ENCODE measurements at places on chromosomes 6 and 20.

- DNase-seq = no peak
These were observed 104.1 kb downstream of the PRIM2 start for GRCh38 chr6:57421503-57421902.

DNA sequence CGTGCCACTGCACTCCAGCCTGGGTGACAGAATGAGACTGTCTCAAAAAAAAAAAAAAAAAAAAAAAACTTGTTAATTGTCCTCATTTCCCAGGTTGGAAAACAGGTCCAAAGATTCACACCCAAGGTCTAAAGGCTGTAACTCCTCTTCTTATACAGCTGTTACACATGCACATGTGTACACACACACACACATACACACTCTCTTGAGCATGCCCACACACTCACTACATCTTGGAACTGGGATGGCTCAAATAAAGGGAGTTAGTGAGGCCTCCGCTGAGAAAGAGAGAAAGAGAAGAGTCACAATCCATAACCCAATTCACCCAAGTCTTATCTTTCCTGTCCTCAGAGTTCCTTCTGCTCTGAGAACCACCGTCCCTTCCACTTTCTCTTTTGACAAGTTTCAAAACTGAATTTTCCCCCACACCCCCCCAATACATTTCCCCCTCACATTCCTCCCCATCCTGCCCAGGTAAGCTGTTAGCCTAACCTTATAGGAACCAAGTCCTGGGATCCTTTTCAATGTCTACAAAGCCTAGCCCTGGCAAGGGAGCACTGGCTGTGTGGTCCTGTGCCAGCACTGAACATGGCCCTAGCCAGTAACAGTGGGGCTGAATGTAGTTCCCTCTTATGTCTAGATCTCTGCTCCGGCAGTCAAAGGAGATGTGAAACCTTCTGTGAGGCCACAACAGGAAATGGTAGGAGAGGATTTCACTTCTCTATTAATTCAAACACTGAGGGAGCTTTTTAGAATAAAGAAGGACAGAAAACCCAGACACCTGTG lies 3.2 kb upstream of the HLA-DMB start:
- peak; percentile 30 for DNase-seq

- no peak for DNase-seq
These were observed 30.4 kb downstream of the SERPINB9 start for GRCh38 chr6:2872423-2873358.

GRCh38 chr6:149942461-149942829 lies 631 bp downstream of the ULBP2 start:
- no peak for DNase-seq

- DNase-seq = no peak
These were observed 31.4 kb downstream of the COL11A2 start for GRCh38 chr6:33160728-33161344.

- no peak for DNase-seq
These were observed 158.7 kb downstream of the SYNE1 start for GRCh38 chr6:152478377-152479010.

- no peak for DNase-seq
These were observed 25.4 kb upstream of the KCNB1 start for GRCh38 chr20:49507741-49508434.

DNA sequence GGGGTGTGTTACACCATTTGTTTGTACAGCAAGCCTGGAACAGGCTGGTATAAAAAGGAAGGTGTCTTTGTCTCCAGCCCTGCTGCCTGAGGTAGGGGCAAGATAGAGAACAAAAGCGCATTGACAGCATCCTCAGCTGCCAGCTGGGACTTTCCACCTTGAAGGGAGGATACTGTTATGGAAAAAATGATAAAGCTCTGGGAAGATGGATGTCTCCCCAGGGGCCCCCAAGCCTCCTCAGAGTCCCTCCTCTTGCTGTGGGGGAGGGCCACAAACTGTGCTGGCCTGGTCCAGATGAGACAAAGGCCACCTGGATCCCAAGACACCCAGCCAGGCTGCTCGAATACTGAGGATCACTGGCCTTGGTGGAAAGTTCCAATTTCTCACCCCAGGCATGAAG lies 13.0 kb downstream of the REM1 start:
- no peak for DNase-seq

GRCh38 chr6:52671676-52672075 lies 763 bp downstream of the TMEM14A start:
- no peak for DNase-seq

GRCh38 chr6:73515204-73515655 lies 5.6 kb downstream of the EEF1A1 start:
- DNase-seq = peak; percentile 38

GRCh38 chr6:95803889-95804288 lies 211.9 kb upstream of the FUT9 start:
- DNase-seq = no peak

DNA sequence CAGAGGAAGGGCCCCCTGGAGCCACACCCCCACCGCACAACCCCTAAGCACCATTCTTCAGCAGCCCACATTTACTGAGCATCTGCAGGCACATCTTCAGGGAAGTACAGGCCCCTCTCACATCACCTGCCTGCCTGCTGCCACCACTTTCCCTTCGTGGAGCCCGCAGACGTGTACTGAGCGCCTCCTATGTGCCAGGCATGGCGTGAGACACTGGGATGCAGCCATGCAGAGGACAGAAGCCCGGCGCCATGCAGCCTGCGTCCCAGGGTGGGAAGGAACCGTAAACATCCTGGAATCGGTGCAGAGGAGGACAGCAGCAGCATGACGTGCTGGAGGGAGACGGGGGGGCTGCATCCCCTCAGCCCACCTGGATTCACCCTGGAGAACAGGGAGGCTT lies 78.1 kb downstream of the GRM4 start:
- no peak for DNase-seq

DNA sequence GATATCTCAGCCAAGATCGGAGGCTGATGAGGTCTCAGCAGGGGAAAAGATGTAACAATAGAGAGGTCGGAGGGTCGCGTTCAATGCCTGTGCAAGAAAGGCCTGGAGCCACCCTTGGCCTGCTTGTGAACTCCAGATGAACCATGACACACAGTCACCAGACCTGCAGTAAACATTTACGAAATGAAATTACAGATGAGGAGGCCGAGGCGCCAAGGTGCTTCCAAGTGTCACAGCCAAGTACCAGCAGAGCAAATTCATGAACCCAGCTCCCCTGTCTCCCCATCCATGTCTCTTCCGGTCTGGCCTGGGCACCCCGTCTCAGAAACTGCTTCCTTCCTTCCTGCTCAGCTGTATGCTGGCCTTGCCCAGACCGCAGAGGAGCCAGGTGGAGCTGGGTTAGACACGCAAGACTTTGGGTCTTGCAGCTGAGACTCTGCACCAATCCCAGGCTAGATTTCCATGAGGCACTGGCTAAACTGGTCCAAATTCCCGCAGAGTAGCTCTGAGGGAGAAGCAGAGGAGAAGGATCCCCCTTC lies 48.1 kb downstream of the CHMP4B start:
- peak; percentile 13 for DNase-seq

DNA sequence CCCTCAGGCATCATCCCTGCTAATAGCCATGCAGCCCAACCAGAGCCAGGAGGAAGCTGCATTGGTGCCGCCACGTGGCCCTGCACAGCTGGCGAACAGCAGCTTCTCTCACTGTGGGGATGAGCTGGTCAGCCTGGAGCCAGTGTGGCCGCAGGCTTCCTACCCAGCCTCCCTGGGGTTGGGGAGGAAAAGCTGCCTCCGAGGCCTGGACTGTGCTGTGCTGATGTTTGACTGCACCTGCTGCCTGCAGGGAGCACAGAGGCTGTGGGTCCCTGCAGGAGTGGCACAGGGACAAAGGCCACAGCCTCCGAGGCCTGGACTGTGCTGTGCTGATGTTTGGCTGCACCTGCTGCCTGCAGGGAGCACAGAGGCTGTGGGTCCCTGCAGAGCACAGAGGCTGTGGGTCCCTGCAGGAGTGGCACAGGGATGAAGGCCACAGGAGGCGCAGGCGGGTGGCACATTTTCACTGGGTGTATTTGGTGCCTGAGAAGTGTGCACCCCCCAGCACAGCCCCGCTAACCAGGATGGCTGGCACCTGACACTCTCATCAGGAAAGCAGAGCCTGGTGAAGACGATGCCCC lies 83.9 kb downstream of the DLL1 start:
- no peak for DNase-seq

- no peak for DNase-seq
These were observed at the start of gene PHF1 for GRCh38 chr6:33410711-33411631. PHF1 (plus strand) TSS chr6:33411014; CDS start chr6:33412264, 1,250 bp downstream.

DNA sequence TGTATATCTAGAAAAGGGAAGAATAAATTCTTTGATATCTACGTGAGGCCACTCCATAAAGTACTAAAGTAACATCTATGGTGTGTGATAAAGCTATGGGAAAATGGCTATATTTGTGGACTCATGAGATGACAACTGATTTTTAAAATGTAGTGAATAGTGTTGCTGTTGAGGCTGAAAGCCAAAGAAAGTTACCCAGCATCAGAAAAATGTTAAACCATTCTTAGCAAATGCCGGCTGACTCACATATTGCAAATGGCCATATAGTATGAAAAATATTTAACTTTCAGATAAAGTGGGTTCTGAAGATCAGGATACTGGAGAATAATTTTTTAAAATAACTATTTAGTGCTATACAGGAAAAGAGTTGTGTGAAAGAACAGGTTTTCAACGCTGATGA lies 129.9 kb upstream of the GRIK2 start:
- DNase-seq = no peak

GRCh38 chr6:26030716-26031115 lies 56.5 kb upstream of the HFE start:
- no peak for DNase-seq

DNA sequence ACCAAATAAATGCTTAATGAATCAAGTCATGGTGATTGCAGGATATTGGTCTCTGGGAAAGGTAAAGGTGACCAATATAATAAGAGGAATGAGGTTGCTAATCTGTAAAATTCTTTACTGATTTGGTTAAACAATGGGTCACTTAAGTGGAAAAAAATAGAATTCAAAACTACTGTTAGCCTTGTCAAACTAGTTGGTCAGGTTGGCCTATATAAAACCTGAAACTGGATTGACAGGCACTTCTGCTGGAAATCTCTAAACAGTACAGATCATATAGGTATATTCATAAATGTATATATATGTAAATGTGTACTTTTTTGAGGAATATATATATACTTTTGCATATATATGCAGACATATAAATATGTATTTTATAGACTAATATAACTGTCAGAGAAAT lies 19.7 kb downstream of the PLCB4 start:
- no peak for DNase-seq

DNA sequence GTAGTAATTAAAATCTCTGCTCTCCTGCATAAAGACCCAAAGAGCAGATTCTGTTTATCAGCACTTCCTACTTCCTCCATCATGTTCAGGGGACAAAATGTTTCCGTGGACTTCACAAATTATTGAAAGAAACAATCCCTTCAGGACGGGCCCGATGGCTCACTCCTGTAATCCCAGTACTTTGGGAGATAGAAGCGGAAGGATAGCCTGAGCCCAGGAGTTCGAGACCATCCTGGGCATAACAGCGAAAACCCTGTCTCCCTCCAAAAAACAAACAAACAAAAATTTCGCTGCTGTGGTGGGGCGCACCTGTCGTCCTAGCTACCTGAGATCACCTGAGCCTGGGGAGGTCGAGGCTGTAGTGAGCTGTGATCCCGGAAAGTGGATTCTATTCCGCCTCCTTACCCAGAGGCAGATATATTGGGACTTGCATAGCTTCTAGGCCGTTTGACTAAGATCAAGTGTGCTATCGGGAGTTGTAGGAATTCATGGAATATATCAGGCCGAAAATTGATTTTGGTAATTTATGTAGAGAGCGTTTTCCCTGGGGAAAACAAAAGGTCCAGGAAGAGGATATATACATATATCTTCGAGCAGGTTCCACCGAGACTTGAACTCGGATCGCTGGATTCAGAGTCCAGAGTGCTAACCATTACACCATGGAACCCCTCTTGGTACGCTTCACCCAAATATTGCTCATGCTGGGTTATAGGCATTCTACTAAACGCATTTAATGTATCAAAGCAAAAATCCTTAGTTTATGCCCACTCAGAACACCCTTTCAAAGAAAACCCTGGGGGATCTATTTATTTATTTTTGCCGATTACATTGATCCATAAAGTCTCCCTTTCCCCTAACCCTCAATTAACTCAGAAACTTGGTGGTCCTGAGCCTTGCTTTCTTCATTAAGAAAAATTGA lies 74.5 kb upstream of the ZNF184 start:
- no peak for DNase-seq

DNA sequence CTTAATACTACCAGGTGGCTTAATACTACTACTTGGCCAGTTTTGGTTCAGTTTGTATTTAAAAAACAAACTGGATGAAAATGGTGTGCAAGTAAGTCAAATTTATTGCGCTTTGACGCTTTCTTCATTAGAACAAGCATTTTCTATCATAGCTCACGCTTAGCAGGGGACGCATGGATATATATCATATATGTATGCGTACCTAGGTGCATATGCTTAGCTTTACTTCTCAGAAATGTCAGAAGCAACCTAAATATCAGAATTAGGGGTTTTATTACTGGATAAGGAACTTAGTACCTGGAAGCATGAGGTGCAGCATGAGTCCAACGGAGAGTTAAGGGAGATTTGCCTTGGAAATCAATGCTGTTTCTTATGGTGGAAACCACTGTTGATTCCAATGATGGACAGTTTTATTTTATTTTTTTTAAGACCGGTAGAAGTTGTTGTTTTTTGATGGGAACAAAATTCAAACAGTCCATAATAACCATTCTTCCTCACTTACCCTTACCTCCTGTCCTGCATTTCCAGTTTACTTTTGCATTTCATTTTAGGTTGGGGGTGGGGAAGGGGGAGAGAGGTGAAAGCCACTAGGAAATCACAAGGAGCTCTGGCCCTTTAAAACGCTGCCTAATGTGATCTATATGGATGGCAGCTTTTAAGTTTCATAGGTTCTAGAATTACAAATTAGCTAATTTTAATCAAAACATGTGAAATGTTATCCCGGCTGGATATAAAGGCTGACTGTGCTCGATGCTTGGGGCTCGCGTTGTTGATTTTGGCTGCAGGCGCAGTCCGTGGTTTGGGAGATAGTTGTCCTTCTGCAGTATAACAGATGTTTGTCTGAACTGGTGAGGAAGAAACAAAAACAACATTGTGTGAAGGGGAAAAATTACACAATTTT lies 2.1 kb downstream of the SOBP start:
- DNase-seq = no peak

GRCh38 chr6:15473741-15474161 lies 189.1 kb downstream of the DTNBP1 start:
- no peak for DNase-seq
